ENCODE measurements at places on chromosomes 5 and 9.

GRCh38 chr9:125415583-125416460 is 154.2 kb downstream of the GAPVD1 start:
- DNase-seq: no peak

GRCh38 chr5:59905188-59905587 is 11.7 kb upstream of the PDE4D start:
- DNase-seq: no peak

- DNase-seq: no peak
These were observed 13.4 kb upstream of the AIF1L start for GRCh38 chr9:131082774-131083512.

DNA sequence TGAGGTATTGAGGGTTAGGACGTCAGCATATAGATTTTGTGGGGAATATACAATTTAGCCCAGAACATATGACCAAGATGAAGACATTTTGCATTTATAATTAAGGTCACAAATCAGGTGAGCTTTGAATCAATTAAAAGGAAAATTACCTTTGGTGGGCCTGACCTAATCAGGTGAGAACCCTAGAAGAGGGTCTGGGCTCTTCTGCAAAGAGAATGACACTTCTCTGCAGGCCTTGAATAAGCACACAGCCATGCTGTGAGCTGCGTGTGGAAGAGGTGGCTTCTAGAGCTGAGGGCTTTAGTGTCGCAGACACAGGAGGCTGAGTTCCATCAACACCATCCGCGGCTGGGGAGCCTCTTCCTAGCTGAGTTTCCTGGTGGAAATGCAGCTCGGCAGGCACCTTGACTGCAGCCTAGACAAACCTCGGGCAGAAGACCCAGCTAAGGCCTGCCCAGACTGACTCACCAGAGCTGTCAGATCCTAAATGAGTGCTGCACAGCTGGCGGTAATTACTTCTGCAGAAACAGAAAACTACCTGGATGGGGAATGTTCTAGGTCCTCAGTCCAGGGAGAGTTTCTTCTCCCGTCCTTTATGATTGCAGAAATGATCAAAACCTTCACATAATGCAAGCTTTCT is 287.5 kb upstream of the IRX1 start:
- DNase-seq: no peak

- DNase-seq: no peak
These were observed 66.8 kb downstream of the ARL15 start for GRCh38 chr5:54243483-54244080.

DNA sequence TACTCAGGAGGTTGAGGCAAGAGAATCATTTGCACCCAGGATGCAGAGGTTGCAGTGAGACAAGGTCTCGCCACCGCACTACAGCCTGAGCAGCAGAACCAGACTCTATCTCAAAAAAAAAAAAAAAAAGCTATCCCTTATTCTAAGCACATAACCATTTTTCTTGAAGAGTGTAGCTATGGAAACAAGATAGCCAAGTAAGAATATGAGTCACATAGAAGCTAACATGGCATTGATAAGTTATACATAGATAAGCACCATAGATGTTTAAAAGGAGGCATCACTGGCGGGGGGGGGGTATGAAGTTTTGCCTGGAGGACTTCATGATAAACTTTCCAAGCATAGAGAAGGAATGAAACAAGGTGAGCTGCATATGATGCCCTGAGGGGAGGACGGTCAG is 26.0 kb downstream of the CHSY3 start:
- DNase-seq: no peak

- no peak for DNase-seq
These were observed at the start of gene PCDHA7 for GRCh38 chr5:140833993-140834392. Gene PCDHA7 (plus strand): TSS chr5:140834269. CDS start chr5:140834384, 115 bp downstream.

DNA sequence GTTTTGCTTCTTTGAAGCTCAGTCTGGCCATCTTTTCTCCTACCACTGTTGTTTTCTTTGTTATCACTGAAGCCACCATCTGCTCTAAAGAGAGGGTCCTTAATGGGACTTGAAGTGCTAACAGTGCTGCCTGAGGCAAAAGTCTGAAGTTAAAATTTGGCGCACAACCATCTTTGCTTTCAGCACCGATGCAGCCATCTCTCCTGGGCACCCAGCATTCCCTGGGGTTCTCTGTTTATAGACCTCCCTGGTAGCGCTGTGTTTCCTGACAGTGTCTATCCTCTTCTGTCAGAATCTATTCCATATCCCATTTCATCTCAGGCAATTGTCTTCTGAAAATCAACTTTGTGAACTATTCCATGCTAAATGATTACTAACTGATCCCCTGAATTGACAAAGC is 491.5 kb upstream of the MPDZ start:
- DNase-seq: no peak

DNA sequence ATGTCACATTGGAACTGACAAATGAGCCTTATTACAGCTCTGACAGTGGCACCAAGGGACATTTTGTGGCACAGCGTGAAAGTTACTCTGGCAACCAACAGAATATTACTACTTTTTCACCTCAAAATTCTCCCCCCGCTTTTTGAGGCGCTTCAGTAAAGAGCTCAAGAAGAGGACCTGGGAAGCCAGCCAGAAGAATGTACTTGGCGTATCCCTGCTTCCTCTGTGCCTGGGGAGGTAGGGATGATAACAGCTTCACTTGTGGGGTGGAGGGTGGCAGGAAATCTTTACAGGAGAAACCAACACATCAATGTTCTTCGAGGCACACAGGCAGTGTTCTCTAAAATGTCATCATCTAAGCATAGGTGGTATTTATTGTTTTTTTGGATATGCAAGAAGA is 624.1 kb downstream of the NR2F1-AS1 start:
- DNase-seq: no peak

- peak; percentile 62 for DNase-seq
These were observed 7.3 kb upstream of the C5orf58 start for GRCh38 chr5:170225326-170226128.

DNA sequence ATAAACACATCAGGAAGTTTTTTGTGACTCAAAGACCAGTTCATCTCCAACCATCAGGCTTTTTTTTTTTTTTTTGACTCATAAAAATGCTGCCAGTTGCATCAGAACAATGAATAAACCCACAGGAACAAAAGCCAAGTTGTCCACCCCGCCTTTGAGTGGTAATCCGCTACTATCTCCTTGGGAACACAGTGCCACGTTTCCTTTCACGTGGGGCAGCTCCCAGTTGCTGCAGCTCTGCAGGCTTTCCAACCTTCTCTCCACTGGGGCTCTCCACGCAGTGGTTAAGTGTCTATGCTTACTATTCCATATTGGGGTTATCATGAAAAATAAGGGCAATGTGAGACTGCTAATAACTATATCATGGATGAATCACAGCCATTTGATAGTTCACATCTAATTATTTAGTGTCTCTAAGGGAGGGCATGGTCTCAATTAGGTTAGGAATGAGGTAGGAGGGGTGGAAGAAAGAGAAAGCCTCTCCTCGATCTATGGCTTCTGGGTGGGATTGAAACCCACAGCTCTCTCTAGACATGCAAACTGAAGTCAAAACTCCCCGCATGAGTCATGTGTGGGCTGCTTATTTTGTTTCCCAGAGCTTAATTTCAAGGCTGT is 55.8 kb upstream of the ACTBL2 start:
- DNase-seq: peak; percentile 80

GRCh38 chr5:40497573-40497972 is 182.1 kb upstream of the PTGER4 start:
- no peak for DNase-seq

DNA sequence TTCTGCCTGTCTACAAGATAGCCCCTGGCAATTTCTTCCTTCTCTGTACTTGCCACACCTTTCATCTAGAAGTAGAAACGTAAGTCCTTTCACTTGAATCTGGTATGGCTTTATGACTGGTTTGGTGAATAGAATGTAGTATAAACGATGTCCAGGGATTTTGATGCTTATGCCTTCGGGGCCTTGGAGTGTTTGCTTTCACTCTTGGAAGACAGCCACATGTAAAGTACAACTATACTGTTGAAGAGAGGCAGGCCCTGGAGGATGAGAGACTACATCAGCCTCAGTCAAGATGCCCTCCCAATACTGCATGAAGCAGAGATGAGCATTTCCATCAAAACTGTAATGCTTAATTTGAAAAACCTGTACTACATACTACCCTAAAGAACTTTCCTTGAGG is 553.8 kb upstream of the C9orf72 start:
- DNase-seq: no peak

- no peak for DNase-seq
These were observed 20.3 kb downstream of the PTPA start for GRCh38 chr9:129131300-129132145.

DNA sequence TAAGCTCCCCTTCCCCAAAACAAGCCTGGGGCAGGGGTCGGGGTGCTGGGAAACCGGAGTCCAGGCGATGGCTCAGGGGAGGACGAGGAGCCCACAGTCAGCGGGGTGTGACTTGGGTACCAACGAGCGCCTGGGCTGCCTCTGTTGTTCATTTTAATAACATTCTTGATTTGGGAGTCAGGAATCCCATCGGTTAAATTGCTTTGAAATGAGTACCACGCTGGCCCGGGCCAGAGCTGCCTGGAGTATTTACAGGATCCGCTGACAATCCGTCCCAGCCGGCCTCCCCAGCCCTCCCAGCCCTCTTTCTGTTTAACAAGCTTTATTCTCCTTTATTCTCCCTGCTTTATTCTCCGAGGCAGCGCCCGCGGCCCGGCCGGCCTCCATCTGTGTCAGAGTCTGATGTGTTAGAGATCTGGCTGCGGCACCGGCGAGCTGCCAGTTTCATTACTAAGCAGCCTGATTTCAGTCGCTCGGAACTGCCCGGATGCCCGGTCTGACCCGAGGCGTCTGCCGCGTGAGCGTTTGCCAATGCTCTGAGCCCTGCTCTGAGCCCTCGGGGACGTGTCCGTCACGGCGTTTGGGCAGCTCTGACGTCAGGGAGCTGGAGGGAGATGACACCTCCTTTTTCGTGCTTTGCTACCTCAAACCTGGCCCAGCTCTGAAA is 16.5 kb upstream of the QRFP start:
- DNase-seq: peak; percentile 53

Data from fibroblast of the conjunctiva (primary cell).